ENCODE measurements at places on chromosomes 13 and 19. TPM values are rescaled to one million over a fixed set of nuclear protein-coding genes. Genes with fewer than 3 reads are reported as not detected.

KLK12 gene
- total RNA-seq = not detected

LILRB4 gene
- 4.0 TPM for total RNA-seq

DNA sequence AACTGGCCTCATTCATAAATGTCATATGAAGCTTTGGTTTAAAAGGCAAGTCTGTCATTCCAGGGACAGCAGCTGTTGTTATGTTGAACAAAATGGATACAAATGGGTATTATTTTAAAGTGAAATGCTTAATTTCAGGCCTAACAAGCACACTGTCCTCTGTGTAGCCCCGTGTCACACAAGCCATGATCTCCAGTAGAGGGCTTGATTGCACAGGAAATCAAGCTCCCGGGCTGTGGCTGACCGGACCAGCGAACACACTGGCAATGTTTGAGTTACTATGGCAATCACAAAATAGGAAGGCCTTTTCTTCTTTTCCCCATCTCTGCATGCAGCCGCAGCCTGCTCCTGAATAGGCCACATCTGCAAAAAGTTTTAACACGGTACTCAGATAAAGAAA is 64.0 kb upstream of the GSX1 start:
- no peak overlapping the region for H3K4me3 ChIP-seq
- H3K27ac ChIP-seq = no peak overlapping the region
- no peaks in the 10 kb centered on the region for H3K36me3 ChIP-seq
- DNase-seq = no peak

GRCh38 chr13:65633806-65634205 is 1596.3 kb downstream of the PCDH9 start:
- no peak overlapping the region for H3K4me3 ChIP-seq
- DNase-seq = no peak
- H3K4me1 ChIP-seq = no peaks in the 10 kb centered on the region
- H3K27me3 ChIP-seq = no peaks in the 10 kb centered on the region
- H3K27ac ChIP-seq = no peak overlapping the region
